ENCODE measurements at places on chromosomes 16 and 17. TPM values are rescaled to one million over a fixed set of nuclear protein-coding genes. Genes with fewer than 3 reads are reported as not detected.

DNA sequence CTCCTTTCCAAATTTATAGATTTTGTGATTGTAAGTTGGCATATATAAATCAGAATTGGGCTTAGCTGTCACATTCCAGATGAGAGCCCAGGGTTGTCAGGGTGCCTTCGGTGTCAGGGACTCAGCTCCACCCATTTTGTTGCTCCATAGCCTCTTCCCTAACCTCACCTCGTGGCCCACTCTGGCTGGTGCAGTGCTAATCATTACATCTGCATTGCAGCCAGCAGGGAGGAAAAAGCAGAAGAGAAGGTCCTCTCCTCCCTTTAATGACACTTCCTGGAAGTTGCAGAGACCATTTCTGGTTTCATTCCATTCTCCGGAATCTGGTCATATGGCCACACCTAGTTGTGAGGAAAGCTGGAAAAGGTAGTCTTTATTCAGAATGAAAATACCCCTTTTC, 113.3 kb downstream of the CCT6B start:
- no peak for DNase-seq

- DNase-seq = peak; percentile 2
Observed at GRCh38 chr16:48025359-48025758, 130.4 kb downstream of the ABCC12 start.

DNA sequence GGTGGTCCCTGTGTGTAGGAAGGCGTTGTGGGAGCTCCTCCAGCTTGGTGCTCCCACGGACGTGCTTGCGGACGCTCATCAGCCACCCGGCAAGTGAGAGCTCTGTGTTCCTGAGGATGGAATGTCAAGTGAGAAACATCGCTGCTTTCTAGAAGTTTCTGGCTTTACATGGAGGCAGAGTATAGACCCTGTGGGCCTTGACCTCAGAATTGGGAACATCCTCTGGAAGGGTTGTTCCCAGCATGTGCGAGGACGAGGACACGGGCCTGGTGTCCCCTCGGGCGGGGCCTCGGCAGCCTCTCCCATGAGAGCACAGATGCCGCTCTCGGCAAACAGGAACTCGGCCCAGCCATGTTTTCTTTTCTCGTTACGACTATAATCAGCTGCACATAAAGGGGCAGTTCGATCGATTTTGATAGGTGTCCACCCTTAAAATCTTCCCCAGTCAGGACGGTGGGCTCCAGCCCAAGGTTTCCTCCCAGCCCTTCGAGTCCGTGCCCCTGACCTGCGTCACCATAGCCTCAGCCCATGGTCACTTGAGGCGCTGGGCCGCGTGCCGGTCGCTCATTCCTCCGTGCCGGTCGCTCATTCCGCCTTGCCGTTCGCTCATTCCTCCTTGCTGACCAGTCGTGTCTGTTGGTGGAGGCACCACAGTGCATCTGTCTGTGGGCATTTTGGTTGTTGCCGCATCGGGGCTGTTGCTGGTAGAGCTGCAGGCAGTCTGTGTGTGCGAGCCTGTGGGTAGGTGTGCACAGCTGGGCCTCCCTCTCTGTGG, 91.3 kb upstream of the ZNF750 start:
- DNase-seq = peak; percentile 78

DNA sequence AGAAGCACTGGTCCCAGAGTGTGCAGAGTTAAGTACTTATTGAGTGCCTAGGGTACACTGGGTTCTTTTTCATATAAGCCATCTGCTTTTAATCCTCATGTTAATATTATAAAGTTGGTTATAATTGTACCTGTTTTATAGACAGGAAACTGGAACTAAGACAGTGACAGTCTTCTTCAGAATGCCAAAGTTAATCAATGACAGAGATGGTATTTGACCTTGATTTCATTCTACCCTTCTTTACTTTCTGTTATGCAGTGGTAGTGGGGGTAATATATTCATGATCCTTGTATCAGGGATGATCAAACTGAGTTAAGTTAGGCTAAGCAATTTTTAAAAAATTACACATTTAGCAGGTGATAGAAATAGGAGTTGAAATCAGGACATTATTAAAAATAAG, 108.6 kb upstream of the GOT2 start:
- no peak for DNase-seq

The SCGB1C2 gene
- not detected for total RNA-seq

The KRTAP4-3 gene
- total RNA-seq = 54.0 TPM

GRCh38 chr16:3076577-3076976, 11.1 kb downstream of the IL32 start:
- no peak for DNase-seq

GRCh38 chr17:58691701-58692238, at the start of gene TEX14:
TSS of gene TEX14 (minus strand) at chr17:58692045. CDS start at chr17:58652001, 40,044 bp downstream.
- no peak for DNase-seq

GRCh38 chr16:68238029-68238345, 2.1 kb upstream of the ESRP2 start:
- DNase-seq = no peak

DNA sequence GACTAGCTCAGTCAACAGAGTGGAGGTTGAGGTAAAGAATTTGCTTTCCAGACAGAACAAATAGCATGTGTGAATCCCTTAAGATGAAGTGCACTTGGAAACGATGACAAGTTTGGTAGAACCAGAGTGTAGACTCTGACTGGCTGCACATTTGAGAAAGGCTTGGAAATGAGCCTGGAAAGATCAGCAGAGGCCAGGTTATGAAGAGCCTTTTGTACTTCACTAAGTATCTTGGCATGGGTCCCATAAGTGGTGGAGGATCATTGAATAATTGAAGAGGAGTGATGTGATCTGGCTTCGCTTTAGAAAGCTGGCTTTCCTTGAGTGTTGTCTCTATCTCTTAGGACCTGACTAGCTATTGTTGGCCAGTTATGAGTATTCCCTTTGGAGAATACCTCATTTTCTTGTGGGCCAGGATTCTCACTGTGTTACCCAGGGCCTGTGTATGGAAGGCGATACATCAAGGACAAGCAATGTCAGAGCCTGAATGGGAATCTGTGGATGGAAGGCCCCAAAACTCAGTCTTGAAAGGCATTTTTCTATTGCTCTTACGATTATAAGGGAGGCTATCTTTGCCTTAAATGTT, 329.8 kb downstream of the UTP18 start:
- no peak for DNase-seq

- no peak for DNase-seq
Observed at GRCh38 chr16:85168732-85169256, 56.5 kb upstream of the CIBAR2 start.

- DNase-seq = no peak
Observed at GRCh38 chr17:55275894-55276804, 11.4 kb downstream of the HLF start.

GRCh38 chr16:67933805-67934204, 2.1 kb upstream of the CTRL start:
- DNase-seq = no peak

GRCh38 chr17:75176625-75177024, 6.1 kb downstream of the SUMO2 start:
- DNase-seq = no peak

GRCh38 chr17:17159571-17159970, 46.6 kb downstream of the PLD6 start:
- no peak for DNase-seq

The CACNG1 gene
- total RNA-seq = not detected

The KRT33A gene
- 11.0 TPM for total RNA-seq

GRCh38 chr17:21742326-21742725, 50.0 kb downstream of the KCNJ18 start:
- DNase-seq = no peak

DNA sequence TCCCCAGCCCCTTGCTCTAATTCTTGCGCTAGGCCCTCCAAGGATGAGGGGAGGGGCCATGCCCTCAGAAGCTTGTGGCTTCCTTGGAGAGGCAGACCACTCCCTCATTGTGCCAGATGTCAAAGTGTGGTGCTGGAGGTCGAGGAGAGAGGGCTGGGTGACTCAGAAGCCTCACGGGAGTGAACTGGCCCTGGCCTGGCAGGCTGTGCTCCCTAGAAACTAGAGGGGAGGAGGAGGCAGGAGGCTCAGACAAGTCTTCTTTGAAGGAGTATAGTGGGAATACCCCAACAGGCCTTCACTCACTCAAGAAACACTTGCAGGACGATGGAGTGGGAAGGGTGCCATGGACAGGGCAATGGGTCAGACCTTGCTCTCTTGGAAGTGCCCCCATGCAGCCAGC, 18.5 kb downstream of the ANKRD40 start:
- no peak for DNase-seq

DNA sequence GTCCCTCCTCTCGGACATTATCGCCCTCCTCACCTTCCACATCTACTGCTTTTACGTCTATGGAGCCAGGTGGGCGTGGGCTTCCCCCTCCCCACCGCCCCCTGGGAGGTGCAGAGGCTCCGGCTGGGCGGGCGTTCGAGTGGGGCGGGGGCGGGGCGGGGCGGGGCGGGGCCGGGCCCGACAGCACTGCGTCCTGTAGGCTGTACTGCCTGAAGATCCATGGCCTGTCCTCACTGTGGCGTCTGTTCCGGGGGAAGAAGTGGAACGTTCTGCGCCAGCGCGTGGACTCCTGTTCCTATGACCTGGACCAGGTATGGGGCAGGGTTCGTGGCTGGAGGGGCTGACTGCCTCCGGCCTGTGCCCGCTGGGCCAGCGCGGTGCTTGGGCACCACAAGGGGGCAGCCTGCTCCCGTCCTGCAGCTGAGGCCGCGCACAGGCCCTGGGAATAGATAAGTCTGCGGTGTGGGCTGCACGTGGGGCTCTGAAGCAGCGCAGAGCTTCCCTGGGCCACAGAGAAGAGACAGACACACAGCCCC, 9.2 kb downstream of the PIGQ start:
- no peak for DNase-seq

DNA sequence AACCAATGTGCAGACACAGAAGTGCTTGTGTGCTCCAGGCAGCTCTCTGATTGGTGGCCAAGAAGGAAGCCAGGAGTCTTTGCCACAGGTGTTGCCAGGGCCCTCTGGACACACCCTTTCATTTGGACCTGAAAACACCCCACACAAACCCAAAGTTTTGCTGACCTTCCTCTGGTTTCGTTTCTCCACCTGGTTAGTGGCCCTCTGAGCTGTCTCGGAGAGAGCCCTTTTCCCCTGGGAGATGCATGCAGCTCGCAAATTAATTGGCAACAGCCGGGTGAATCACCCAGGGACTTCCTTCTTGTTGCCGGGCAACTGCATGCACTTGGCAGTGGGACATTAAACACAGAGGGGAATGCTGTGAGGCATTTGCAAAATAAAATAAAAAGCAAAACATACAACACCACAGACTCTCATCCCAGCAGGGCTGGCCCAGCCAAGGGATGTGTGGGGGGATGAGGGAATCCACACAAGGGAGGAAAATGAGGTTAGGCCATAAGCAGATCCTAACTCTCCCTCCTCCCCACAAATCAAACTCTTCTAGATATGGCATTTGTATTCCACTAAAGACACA, 286.6 kb downstream of the SOX9 start:
- peak; percentile 49 for DNase-seq

GRCh38 chr17:57413848-57414651, 157.7 kb downstream of the MSI2 start:
- no peak for DNase-seq

- no peak for DNase-seq
Observed at GRCh38 chr16:49631187-49632041, 224.5 kb downstream of the ZNF423 start.

- no peak for DNase-seq
Observed at GRCh38 chr17:75088465-75089417, 987 bp downstream of the SLC16A5 start.

DNA sequence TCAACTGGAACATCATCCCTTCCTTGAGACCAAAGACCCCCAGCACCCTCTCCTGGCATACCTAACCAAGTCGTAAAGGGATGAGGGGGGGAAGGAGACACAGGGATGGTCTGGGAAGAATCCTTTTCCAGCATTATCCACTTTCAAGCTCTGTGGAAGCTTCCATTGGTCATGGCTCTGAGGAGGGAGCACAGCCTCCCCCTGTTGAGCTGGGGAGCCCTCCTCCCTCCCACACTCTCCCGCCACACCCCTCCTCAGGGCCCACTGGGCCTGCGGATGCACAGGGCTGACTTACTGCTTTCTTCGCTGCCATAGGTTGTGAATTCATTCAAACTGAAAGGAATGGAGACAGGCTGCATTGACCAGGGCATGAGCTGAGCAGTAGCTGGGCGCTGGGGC, 12.4 kb downstream of the CSF3 start:
- DNase-seq = no peak

- no peak for DNase-seq
Observed at GRCh38 chr16:24541233-24541933, 2.0 kb downstream of the RBBP6 start.

The TMEM92 gene
- 3.1 TPM for total RNA-seq

DNA sequence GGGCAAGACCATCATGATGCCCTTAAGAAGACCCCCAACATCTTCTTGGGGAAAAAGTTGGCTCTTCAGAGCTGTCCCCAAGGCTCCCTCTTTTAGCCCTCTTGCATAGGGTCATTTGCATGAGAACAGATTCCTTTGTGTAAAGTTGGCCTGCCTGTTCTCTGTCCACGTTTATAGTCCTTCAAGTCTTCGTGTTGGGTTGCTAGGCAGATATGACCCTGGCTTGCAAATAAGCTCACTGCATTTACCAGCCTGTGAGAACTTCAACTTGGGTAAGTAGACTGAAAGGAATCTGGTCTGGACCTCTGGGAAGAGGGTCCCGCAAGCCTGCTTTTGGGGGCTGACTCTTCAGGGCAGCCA, 2.9 kb downstream of the ARSG start:
- no peak for DNase-seq

The SEBOX gene
- total RNA-seq = not detected

- peak; percentile 62 for DNase-seq
Observed at GRCh38 chr16:49494891-49495566, 121.4 kb downstream of the C16orf78 start.

- peak; percentile 64 for DNase-seq
Observed at GRCh38 chr16:66293932-66294331, 72.6 kb upstream of the CDH5 start.

The HYDIN gene
- total RNA-seq = not detected
